ENCODE measurements at places on chromosomes 4 and X.

DNA sequence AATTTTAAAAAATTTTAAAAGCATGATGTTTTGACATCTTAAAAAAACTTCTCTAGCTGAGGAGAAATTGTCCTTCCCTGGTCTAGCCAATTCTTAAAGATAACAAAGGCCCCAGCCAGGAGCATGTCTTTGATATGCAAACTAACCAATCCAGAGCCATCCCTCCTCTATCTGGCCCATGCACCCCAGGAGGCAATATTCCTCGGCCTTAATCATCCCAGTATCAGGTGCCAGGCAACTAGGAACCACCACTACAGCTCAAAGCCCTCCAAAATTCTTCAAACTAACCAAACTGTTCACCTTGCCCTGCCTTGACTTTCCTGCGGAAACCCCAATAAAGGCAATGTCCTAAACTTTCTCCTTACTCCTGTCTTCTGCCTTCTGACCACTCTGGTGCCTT lies 97.8 kb upstream of the USP9X start:
- DNase-seq: no peak

- DNase-seq: no peak
These were observed 824 bp upstream of the HMGB3 start for GRCh38 chrX:150982235-150982787.

GRCh38 chrX:100381619-100382018 lies 28.5 kb downstream of the PCDH19 start:
- DNase-seq: no peak

GRCh38 chr4:185332575-185333464 lies 62.9 kb downstream of the LRP2BP start:
- no peak for DNase-seq

DNA sequence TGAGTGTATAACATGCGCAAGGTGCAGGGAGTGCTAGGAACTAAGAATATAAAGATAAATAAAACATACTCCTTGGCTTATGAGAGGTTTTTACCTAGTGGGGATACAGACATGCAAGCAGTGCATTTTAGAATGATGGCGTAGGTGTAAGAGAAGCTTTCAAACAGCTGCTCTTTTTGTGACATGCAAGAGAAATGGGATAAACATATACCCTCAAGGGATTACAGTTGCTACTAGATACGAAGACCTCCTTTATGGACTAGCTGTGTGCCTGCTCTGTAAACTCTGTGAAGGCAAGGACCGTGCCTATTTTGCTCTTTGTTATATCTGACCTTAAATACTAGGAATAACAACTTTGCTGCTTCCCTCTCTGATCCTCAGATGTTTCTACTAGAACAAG lies 39.0 kb upstream of the SLITRK4 start:
- no peak for DNase-seq

- no peak for DNase-seq
These were observed 164.4 kb upstream of the PSAPL1 start for GRCh38 chr4:7598939-7599790.

DNA sequence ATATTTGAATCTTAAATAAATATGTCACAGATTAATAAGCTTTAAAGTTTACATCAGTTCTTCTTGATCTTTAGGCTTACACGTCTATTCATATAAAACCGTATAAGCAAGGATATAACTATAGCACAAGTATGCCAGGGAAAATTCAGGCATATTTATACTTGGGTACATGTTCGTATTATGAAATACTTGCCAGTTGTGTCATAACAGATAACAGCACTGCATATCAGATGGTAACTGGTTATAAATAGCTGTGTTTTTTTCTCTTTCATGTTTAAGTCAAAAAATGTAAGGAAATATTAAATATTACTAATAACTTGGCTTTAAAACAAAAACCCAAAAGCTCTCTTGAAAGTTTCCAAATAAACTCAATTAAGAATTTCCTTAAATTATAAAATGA lies 17.5 kb downstream of the BRWD3 start:
- DNase-seq: no peak

GRCh38 chr4:102169345-102169744 lies 175.9 kb downstream of the SLC39A8 start:
- DNase-seq: no peak

- DNase-seq: no peak
These were observed 16.7 kb downstream of the ZAR1 start for GRCh38 chr4:48506716-48507115.

DNA sequence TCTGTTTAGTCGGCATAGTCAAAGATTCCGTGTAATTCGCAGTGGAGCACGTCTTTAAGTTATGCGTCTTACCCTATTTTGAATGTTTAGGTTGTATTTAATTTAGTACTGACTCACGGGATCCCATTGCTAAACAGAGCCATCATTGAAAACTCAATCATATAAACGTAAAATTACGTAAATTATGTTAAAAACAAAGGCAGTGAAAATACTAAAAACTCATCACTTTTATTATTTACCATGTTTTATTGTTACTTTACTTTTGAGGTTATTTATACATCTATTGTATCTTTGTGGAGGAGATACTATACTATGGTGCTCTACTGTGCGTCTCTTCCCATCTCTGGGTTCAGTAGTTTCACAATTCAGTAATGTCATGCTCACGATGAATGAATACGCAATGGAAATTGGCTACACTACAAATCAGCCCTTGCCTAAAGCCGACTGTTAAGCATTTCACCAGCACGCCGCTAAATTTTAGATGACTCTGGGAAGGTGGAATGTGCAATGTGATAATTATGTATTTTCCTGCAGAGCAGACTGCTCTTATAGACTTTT lies 944 bp downstream of the FUNDC2 start:
- no peak for DNase-seq

GRCh38 chr4:70948665-70949260 lies 44.7 kb upstream of the DCK start:
- DNase-seq: no peak

GRCh38 chr4:166941629-166942028 lies 292.7 kb downstream of the SPOCK3 start:
- no peak for DNase-seq

DNA sequence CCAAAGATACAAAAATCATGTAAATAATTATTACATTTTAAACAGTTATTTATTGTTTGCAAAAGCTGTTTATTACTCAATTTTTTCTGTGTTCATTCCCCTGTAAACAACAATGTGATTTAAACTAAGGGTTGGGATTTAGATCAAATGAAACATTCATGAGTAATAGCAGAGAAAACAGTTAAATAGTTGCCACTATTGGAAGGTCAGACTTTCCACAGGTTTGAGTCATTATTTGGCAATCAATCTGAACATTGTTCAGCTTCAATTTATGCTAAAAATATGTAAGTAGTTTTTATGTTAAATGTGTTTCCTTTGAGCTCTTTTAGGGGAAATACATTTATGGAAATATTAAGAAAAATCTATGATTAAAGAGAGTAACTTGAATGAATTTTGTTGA lies 144.9 kb downstream of the STIM2 start:
- no peak for DNase-seq

GRCh38 chrX:19840899-19841648 lies 46.3 kb downstream of the SH3KBP1 start:
- no peak for DNase-seq

Measured in 8988T (cell line).